ENCODE measurements at places on chromosomes 3 and 15. TPM values are rescaled to one million over a fixed set of nuclear protein-coding genes. Genes with fewer than 3 reads are reported as not detected.

Gene PRSS50
- not detected for total RNA-seq

Gene GOLGA8J
- not detected for total RNA-seq

Gene SMCO1
- 28.5 TPM for total RNA-seq

Gene SLC28A2
- total RNA-seq, result not detected

Gene GP9
- not detected for total RNA-seq

Data from left cardiac atrium (tissue), 4 donors.